ENCODE measurements at places on chromosomes 3 and 15.

GRCh38 chr3:156693166-156693565 lies 18.8 kb downstream of the TIPARP start:
- no peak for DNase-seq

GRCh38 chr3:154275965-154276364 lies 48.3 kb downstream of the DHX36 start:
- no peak for DNase-seq

DNA sequence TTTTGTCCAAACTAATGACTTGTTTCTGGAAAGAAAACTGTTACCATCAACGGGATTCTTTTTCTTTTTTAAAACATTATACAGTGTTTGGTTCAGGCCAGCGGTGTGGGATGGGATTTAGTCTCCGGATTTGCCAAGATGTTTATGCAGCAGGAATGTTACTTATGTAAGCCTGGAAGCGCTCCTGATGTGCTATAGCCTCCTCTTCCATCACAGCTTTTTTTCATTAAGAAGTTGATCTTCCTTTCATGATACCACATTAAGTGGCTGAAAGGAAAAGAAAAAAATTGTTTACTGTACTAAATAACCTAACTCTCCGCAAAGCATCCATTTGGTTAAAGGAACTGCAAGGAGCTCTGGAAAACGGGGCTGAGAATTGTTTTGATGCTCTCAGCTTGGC lies 120.5 kb upstream of the ALDH1A3 start:
- no peak for DNase-seq

DNA sequence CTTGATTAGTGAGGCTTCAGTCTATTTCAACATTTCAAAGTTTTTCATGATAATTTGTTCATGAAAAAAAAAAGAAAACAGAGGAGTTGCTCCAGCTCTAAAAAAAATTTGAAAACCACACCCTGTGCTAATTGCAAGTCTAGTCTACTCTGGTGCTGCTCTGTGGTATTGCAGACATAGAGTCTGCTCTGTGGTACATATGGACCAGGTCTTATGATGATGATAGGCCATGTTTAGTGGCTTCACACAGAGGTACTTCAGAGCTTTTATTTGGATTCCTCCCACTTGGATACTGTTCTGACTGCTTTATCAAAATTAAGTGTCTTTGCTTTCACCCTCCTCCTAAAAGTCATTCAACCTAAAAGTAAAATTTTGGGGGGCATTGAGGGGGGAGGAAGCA lies 160.8 kb downstream of the ALCAM start:
- no peak for DNase-seq

- DNase-seq = no peak
Observed at GRCh38 chr3:196629228-196629627, 10.3 kb upstream of the NRROS start.

- DNase-seq = no peak
Observed at GRCh38 chr3:132911741-132912415, 126.3 kb upstream of the TMEM108 start.

DNA sequence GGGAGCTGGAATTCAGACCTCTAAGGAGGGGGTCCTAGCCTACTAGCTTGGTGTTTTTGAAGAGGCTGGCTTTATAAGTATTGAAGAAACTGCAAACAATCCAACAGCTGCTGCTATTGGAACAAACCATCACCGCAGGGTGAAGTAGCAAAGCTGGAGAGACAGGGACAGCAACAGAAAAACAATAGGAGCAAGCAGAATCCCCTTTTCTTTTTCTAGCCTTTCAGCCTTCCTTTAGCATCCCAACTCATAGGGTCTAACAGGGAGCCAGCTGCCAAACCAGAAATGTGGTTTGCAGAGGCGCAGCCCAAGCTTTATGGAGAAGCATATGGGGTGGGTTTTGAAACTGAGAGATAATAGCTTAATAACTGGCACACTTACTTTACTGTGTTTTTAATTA lies 106.2 kb upstream of the CHMP2B start:
- DNase-seq = no peak

- no peak for DNase-seq
Observed at GRCh38 chr3:121703973-121704372, 43.3 kb upstream of the HCLS1 start.
